ENCODE measurements at places on chromosomes 1 and 21.

DNA sequence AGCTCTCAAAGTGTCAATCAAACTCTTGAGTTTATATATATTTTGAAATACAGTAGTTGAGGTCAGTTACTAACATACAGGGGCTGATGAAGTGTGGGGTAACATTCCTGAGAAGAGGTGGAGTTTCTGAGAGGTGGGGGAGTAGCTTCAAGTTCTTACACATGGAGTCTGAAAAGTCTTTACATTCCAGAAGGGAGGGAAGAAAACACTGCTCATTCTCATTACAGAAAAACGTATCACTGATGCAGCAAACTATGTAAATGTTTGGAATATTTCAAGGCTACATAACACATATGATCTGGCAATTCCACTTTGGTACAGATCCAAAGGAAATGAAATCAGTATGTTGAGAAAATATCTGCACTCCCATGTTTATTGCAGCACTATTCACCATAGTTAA, 1065.8 kb upstream of the B3GALT2 start:
- no peak for DNase-seq

GRCh38 chr1:206479183-206480125, 9.2 kb downstream of the IKBKE start:
- peak; percentile 58 for DNase-seq

DNA sequence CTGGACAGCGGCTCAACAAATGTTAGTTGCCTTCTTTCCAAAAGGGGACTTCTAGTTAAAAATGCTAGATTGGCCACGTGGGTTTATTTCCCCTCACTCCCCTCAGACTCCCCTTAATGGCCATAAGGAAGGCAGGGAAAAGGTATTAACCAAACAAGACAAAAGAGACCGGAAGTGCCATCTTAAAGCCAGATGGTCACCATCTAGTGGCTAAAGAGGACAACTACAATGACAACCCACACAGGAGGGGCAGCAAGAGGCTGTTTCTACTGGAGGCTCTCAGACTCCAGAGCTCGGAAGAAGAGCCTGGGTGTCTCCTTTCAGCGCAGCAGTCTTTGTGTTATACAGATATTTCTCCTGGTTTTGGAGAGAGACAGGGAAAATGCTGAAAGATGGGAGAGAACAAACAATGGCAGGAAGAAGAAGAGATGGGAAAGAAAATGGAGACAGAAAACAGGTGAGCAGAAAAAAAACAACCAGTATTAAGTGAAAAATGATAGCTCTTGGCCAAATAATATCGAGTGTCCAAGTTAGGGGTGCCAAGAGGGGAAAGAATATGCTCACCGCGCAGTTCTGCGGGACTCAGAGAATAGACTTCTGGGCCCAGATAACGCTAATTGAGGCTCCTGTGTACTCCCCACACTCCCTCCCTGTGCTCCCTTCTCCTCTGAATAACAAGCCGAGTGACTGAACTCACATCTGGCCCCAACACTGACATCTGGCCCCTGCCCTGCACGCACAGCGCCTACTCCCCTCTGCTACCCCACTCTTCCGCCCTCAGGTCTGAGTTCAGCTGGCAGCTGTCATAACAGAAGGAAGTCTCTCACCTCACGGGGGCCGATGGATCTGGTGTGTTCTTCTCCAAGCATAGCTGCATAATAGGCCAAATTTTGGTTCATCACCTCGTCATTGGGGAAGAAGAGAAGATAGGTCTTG, 9.6 kb downstream of the P3H1 start:
- no peak for DNase-seq

GRCh38 chr21:31293986-31294385, 50.1 kb downstream of the TIAM1 start:
- peak; percentile 20 for DNase-seq

- no peak for DNase-seq
Observed at GRCh38 chr1:30290581-30290980, 432.8 kb downstream of the MATN1 start.

- DNase-seq = no peak
Observed at GRCh38 chr1:218415726-218416125, 70.6 kb downstream of the TGFB2 start.

DNA sequence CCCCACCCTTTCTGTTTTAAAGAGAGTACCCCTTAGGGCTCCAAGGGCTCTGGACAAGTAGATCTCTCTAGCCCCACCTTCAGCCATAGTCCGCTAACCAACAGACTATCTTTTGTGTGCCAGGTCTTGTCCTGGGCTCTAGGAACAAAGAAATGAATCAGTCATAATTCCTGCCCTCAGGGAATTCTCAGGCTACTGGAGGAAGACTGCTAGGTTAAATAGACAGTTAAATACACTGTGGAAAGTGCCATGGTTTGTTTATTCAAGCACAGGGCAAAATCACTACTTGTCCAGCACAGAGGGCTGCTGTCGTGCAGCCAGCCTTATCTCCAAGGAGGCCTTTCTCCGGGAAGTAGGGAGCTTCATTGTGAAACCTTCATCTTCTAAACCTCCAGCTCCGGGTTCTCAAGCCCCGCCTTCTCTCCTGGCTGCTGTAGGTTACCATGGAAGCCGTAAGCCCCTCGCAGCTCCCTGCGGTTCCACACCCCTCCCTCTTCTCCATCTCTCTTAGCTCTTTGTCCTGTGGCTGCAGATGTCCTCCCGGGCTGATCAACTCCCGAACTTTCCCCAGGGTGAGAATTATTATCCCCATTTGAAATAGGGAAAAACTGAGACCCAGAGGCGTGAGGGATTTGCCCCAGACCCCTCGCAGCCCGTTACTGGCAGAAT, 29.8 kb downstream of the SHISAL2A start:
- DNase-seq = no peak

- no peak for DNase-seq
Observed at GRCh38 chr1:35845766-35846165, 37.2 kb upstream of the AGO1 start.

GRCh38 chr1:183272390-183272848, 86.4 kb downstream of the LAMC2 start:
- DNase-seq = no peak

DNA sequence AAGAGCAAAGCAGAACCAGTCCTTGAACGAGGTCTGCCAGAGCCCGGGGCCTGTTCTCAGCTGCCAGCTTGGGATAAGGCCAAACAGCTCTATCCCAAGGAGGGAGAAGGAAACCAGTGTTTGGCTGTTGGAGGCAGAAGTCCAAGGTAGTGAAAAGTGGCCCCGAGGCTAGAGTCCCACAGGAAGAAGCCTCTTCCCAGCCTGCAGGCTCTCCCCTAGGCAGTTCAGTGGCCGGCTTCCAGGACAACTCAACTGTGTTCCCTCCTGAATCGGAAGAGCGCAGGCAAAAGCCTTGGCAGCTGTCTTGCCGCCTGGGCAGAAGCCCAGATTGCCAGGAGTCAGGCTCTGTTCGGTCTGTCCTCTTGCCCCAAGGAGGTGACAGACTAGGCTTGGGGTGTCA, 19.3 kb downstream of the QSOX1 start:
- no peak for DNase-seq

- no peak for DNase-seq
Observed at GRCh38 chr1:5273280-5274003, 619.0 kb downstream of the AJAP1 start.

- no peak for DNase-seq
Observed at GRCh38 chr1:78040484-78041089, 5.2 kb upstream of the GIPC2 start.

GRCh38 chr1:226738421-226738994, 574 bp downstream of the ITPKB start:
- DNase-seq = no peak

GRCh38 chr1:174158767-174159251, 511 bp upstream of the RABGAP1L start:
- no peak for DNase-seq

- DNase-seq = no peak
Observed at GRCh38 chr1:243455760-243456651, 200.2 kb downstream of the SDCCAG8 start.

- no peak for DNase-seq
Observed at GRCh38 chr21:43808367-43808766, 19.0 kb downstream of the RRP1 start.

GRCh38 chr1:87473203-87473661, 144.6 kb downstream of the LMO4 start:
- DNase-seq = no peak

DNA sequence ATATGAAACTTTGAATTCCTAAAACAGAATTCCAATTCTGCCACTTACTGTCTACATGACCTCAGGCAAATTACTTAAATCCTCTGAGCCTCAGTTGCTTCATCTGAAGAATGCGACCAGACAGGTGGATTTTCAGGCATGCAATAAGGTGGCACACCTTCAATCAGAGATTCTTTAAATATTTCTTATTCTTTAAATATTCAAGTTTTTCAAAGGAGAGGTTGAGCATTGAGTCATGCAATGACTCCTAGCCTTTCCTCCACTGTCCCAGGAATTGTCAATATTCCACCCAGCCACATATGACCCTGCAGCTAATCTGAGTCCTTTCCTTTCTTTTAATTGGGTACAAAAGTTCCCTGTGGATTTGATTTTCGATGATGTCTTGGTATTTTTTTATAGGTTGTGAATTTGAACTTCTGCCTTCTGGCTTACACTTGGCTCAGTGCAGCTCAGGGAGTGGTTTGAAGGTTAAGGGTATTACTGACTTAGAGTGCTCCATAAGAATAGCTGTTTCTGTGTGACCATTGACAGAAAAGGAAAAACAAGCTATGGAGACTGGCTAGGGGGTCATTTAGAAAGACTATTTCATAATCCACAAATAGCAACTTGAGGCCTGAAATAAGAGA, 52.2 kb upstream of the PRDX6 start:
- no peak for DNase-seq

DNA sequence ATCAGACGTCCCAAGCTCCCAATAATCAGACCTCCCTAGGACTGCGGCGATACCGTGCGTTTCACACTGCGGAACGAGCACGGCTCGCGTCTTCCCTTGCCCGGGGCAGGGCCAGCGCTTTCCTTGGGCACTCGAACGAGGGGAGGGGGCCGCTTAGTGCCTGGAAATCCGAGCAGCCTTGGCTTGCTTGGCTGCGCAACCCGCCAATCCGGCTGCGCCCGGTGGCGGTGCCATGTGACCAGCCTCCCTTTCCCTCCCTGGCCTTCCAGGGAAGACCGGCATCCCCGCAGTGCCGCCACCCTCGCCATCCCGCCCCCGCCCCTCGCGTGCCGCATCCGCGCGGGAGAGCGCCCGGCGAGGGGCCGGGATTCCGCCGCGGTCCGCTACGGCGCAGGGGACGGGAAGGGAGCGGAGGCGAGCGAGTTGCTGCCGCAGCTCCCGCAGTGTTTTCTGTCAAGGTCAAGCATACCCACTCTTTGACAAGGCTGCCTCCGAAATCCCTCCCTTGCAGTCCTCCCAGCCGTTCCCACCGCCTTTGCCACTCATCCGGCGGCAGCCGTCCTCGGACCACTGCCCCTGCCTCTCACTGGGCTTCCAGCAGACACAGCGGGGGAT, 8.3 kb upstream of the RNF19B start:
- DNase-seq = no peak

DNA sequence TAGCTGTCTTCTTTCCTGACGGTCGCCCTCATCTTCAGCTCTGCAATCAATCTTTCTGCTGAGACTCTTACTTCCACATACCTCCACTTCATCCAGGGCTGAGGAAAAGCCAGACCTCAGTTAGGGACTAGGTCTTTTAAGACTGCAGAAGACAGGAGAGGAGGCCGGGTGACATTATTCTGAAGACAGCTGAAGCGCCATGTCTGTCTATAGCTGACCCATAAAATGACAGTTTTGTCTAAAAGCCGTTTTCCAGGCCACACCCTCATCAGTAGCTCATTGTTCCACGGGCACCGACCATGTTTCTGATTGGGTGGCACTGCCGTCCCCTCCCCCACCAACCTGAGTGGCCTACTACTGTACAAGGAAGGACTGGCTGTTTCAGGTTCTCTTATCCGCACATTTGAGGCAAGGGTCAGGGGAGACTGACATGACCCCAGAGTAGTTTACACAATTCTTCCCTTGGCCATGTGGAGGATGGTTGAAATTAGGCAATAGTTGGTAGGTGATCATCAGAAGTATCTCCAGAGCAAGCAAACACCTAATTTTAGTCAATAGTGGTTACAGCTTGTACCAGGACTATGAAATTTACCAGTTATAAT, at the start of gene ADCY10:
Gene ADCY10 (minus strand): TSS at position 240 of the 602 bp plus-strand sequence. CDS start 8,994 bp downstream, outside the sequence.
- DNase-seq = no peak

GRCh38 chr1:35925741-35926140, 5.2 kb upstream of the AGO3 start:
- no peak for DNase-seq

GRCh38 chr1:29234471-29234870, 1.9 kb upstream of the PTPRU start:
- DNase-seq = no peak

- no peak for DNase-seq
Observed at GRCh38 chr1:222546548-222547259, 1.2 kb downstream of the HHIPL2 start.

- DNase-seq = no peak
Observed at GRCh38 chr1:219121679-219122078, 52.0 kb upstream of the LYPLAL1 start.

DNA sequence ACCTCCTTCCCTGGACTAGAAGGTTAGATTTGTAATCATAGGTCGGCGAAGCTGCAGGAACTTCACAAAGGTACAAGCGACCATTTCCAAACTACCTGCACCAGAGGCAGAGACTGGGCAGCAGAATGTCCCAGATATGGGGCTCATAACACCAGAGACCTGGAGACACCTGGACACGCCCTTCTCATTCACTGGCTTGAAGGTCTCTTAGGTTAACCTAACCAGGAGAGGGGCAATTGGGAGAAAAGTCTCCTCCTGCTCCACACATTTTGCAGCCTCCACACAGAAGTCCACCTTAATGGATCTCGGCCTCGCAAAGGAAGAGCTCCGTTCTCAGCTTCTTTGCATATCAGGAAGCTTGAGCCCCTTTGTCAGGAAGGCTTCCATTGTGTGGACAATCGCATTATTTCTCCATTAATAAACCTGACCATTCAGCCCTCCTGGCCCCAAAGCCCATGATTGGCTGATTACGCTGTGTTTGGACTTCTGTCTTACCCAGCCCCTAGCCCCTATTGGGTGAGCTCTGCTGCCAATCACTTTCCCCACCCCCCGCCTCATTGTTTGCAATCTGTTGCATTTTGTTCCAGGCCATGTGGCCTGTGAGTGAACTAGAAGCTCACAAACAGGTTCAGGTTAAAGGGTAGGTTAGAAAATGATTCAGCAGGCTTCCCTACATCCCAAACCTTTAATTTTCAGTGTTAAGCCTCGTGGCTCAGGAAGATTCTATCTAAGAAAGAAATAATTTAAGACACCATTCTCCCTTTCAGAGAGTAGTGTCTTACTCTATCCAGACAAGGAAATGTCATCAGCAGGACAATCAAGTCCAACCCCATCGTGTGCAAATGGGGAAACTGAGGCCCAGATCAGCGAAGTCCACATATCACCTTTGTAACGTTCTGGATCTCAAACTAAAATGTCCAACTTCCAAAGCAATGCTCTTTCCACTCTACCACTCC, 2.8 kb downstream of the MYCL start:
- DNase-seq = no peak

DNA sequence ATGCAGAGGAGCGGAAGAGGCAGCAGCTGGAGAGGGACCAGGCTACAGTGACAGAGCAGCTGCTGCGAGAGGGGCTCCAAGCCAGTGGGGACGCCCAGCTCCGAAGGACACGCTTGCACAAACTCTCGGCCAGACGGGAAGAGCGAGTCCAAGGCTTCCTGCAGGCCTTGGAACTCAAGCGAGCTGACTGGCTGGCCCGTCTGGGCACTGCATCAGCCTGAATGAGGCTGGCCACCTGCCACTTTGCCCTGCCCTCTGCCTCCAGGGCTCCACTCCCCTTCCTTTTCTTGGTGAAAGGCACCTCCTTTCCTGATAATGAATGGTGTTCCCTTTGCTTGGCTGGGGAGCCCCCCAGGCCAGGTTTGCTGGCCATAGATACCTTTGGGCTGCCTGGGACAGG, 3.3 kb upstream of the HMGN2 start:
- no peak for DNase-seq
